NCI-H2227 treated with DMSO at 0.1 percent for 48 hours (cell line): ENCODE measurements at places on chromosomes 7 and 10.

DNA sequence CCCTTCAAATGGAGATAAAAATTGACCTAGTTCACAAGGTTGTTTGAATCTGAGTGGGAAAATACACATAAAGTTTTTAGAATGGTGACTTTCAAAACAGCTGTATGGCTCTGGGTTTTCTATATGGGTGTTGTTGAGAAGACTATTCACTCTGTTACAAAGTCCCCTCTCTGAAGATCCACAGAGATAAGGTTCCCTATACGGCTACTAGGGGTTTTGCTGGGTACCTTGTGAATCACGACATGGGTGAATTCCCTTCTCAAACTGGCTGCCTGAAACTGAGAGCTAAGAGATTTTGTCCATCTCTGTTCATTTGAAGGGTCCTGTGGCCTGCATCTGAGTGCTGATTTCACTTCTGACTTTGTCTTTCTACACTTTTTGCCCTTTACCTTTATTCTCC is 11.8 kb upstream of the SLC13A1 start:
- no peak for DNase-seq

DNA sequence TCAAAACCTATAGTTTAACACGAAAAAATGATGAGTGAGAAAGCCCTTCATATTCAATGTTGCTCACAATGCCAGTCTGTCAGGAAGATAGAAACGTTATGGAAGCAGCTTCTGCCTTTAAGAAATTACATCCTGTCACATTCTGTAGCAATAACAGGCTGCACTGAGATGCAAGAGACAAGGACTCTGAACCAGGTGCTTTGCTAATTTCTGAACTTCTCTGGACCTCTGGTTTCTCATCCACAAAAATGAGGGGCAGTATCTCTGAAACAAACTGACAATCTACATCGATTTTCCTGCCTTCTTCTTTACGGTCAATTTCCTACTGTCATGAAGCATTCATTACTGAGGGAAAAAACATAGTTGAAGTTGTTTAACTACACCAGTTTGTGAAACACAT is 234.0 kb downstream of the SNX13 start:
- no peak for DNase-seq

DNA sequence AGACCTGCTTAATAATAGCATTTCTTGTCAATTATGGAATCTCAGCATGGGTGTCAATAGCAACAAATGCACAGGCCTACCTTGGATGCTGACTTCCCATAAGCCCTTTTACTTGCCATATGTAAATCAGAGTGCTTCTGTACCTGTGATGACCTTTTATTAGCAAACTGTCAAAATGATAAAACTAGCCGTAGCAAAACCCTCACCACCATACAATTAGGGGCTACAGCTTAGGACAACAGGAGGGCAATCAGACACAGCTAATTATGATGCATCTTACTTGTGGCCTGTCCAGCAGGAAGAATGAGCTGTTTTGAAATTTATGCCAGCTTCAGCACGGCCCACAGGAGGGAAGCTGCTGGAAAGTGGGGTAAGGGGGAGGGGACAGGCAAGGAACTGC is 201.6 kb downstream of the TAX1BP1 start:
- no peak for DNase-seq

GRCh38 chr7:27808626-27809025 is 68.7 kb downstream of the TAX1BP1 start:
- DNase-seq = peak; percentile 9

GRCh38 chr7:35760143-35760745 is 40.6 kb upstream of the SEPTIN7 start:
- no peak for DNase-seq

DNA sequence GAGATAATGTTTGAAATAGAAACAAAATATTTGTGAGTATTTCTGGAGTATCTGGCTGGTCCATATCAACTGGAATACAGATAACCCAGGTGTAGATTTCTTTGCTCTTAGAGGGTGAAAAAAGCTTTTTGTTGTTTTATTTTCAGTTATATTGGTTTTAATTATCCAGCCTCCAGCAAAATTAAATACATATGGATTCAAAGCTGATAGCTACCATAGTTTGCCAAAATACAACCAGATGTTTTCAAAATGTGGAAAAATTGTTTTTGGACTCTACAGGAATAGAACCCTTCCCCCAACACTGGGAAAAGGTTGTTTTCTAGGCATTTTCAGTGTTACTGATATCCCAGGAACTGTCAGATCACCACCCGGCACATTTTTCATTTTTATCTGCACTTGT is 30.1 kb downstream of the LRRC17 start:
- no peak for DNase-seq

DNA sequence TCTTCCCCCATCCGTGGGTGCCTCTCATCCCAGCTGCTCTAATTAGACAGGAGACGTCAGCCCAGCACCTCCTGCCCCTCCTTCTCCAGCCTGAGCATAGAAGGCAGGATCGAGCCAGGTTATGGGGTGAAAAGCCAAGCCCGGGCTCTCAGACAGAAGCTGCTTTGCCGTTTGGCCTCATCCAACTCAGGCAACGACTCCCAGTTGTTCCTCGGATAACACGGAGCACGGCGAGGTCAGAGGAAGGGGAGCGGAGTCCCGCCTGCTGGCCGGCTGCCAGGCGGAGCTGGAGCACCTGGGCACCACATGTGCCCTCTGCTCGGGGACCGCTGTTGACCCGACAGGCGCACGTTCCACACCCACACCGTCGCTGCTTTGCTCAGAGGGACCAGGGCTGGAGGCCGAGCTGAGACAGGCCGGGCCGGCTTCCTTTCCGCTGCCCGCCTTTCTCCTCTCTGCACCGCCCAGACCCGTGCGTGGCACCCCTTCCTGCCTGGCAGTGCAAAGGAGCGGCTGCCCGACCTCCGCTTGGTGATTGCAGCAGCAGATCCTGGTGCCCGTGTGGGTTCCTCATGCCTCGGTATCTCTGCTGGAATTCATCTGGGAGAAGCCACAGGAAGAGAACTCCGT is 21.6 kb upstream of the UNCX start:
- no peak for DNase-seq

GRCh38 chr10:44650691-44651661 is 260.2 kb upstream of the TMEM72 start:
- no peak for DNase-seq

DNA sequence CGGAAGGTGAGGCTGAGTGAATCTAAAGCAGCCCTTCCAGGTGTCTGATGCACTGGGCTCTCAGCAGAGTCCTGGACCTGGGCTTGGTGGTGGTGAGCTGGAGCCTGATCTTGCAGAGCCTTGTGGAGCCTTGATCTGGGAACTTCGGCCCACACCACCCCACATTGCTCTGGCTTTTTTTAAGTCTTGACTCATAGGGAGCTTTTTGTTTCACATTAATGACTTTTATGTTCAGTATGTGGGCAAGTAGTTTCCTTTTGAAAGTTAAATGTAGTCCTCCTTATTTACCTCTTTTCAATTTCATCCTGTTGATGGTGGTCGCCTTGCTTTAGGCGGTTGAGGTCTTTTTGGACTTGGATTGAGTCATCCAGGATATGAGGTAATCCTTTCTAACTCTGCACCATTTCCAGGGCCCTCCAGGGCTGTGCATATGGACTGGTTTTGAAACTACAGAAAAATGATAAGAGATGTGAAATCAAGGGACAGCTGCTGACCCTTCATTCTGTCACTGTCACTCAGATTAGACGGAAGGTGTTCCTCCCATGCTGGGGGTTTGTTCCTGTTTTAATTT is 2.9 kb upstream of the NRAP start:
- no peak for DNase-seq

DNA sequence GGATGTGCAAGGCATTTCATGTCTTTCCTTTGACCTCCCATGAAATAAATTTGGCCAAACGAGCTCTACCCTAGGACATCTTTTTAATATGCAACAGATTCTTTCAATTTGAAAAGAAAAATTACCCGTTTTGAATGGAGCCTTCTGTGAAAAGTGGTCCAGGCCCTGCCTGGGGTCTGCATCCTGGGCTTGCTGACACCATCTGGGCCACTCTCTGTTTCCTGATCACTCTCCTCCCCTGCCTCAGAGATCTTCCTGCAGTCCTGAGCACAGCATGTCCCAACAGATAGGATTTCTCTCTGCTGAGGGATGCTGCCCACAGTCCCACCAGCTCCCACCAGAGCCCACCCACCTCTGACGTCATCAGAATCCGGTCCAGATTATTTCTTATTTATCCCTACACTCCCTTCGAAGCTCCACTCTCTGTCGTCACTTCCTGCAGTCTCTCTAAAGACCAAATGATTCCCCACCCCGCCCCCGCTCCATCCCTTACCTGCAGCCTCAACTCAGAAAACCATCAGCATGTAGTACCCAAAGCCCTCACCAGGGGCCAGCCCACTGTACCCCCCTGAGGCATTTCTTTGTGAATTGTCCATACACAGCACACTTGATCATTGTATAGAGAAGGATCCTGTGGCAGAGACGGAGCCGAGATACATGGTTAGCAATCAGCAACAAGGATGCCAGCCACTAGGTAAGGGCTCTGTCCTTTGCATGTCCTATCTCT is 192.1 kb upstream of the MGMT start:
- no peak for DNase-seq

DNA sequence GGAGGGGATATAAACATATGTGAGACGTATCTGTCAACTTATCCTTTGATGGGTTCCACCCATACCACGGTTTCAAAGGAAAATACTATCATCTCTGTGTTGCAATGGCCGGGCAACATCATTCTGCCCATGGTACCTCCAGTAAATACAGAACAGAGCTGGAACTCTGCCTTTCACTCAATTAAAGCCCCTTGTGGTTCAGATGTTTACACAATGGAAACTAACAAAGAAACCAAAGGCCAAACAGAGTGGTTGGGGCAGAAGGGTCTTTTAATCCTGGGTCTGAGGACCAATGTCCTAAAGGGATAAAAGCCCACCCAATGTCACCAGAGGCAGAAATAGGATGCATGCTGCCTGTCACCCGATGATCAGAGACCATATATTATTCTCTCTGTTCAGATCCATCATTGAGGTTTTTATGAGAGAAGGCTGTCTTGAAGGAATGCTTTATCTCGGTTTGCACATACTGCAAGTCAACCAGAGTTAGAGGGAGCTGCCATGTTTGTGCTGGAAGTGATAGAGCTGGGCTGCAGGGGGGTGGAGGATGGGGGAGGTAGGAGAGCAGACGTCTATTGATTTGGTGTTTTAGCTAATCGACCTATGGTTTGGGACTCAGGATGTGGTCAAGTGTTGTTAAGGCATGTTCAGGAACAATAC is 105.4 kb upstream of the FRMD4A start:
- no peak for DNase-seq

DNA sequence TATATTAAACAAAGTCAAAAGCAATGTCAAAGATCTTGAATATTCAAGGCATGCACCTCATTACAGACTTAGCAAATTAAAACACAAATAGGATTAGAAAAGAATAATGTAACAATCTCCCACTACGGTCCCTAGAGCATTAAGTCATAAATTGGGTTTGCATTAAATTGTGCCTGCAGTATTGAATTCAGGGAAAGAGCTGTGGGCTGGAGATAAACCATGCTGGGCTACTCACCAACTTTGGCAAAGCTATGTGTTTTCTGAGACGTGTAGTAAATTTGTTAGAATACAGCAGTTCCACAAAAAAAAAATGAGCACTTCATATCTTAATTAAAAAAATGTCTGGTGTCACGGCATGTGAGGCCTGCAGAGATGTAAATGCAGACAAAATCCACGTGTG is 241.6 kb downstream of the SNX10 start:
- no peak for DNase-seq

DNA sequence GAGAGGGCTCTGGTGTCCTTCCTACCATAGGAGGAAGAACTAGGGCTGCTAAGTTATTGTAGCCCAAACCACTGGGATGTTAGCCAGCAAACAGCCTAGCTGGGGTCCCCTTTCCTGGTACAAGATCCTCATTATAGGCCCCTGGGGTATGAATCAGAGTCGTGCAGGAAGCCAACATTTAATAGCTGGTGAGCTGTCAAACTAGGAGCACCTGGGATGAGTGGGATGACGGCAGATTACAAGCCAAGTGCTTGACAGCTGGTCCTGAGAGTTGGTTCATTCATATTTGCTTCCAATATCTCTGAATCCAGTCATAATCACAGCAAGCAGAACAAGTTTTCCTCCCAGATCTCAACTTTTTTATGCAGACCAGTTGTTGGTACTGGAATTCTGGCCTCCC is 25.1 kb upstream of the DNAJB12 start:
- DNase-seq = no peak

GRCh38 chr7:158829021-158829341 is 328 bp downstream of the ESYT2 start:
- peak; percentile 70 for DNase-seq

- DNase-seq = no peak
Measured at GRCh38 chr10:131198401-131198800, 113.1 kb downstream of the TCERG1L start.

GRCh38 chr7:73437621-73438416 is 4.2 kb downstream of the FZD9 start:
- peak; percentile 18 for DNase-seq

GRCh38 chr7:49878627-49879026 is 105.2 kb downstream of the VWC2 start:
- no peak for DNase-seq

DNA sequence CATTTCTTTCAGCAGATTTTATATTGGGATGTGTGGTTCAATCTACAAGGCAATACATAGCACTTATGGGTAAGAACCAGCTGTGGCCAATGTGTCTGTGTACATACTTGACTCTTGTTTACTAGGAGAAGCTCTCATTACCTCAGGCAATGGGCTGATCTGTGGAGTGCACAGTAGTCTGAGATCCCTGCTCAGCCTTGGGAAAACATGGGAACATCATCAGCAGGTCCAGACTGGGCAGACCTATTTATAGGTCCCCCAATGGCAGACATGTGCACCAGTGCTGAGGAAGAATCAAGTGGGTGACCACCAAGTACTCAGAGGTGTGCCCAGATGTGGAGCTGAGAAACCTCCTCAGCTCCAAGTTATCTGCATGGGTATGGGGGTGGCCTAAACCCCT is 349.7 kb downstream of the KIF20B start:
- DNase-seq = no peak

GRCh38 chr10:8055420-8056349 is 1.2 kb downstream of the GATA3 start:
- no peak for DNase-seq

GRCh38 chr10:48983648-48984351 is 44.2 kb upstream of the LRRC18 start:
- DNase-seq = no peak

GRCh38 chr10:3791974-3792633 is 7.1 kb upstream of the KLF6 start:
- no peak for DNase-seq

GRCh38 chr7:86454753-86455152 is 189.0 kb upstream of the GRM3 start:
- no peak for DNase-seq

DNA sequence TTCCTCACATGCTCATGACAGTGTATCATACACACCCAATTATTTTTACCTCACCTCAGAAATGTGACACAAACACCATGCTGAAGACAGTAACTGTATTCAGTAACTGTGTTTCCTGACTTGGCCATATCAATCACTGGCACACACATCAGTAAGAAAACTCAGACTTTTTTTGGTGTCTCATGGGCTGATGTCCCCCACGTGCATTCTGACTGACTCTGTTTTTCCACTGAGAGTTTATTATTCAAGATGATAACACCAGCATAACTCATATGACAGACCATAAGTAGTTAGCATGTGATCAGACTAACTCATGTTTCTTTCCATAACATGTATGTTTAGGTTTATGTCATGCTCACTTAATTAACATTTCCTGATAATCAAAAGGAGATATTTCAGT is 124.8 kb downstream of the CD36 start:
- DNase-seq = no peak
